Hematopoietic multipotent progenitor cell treated with erythropoietin and hydrocortisone succinate and interleukin-3 and kit ligand, for 15 days (in vitro differentiated cells): ENCODE measurements at places on chromosomes 11 and 22.
A peak's percentile ranks its signal among the peaks of the same experiment; 100 is the strongest.

- no peak for DNase-seq
These were observed 978 bp downstream of the C11orf87 start for GRCh38 chr11:109422870-109423465.

DNA sequence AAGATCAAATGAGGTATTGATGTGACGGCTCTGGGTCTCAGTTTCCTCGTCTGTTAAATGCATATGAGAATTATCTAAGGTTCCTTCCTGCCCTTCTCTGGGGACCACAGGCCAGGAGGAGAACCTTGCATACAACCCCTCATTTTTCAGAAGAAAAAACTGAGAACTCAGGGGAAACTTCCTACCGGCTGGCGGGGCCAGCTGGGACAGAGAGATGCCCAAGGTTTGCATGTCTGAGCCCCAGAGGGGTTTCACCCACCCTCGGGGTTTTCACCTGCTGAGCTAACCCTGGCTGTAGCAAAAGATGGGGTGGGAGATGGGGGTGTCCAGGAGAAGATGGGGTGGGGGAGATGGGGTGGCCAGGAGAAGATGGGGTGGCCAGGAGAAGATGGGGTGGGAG, 4.3 kb downstream of the TNFRSF13C start:
- DNase-seq, result no peak

- no peak for DNase-seq
These were observed 7.9 kb upstream of the C1QTNF6 start for GRCh38 chr22:37195921-37196320.

- peak; percentile 70 for DNase-seq
These were observed 1.0 kb downstream of the VWCE start for GRCh38 chr11:61293867-61294716.

GRCh38 chr22:36015155-36015810, 13.3 kb downstream of the RBFOX2 start:
- no peak for DNase-seq
